Left renal pelvis (tissue), 4 donors: ENCODE measurements at places on chromosomes 11 and 22.

- no peak for DNase-seq
These were observed 6.3 kb upstream of the NDUFV1 start for GRCh38 chr11:67600324-67601029.

GRCh38 chr11:82895437-82896091 lies 4.7 kb downstream of the PRCP start:
- no peak for DNase-seq

- DNase-seq: no peak
These were observed 12.7 kb downstream of the CD6 start for GRCh38 chr11:60984149-60984548.

DNA sequence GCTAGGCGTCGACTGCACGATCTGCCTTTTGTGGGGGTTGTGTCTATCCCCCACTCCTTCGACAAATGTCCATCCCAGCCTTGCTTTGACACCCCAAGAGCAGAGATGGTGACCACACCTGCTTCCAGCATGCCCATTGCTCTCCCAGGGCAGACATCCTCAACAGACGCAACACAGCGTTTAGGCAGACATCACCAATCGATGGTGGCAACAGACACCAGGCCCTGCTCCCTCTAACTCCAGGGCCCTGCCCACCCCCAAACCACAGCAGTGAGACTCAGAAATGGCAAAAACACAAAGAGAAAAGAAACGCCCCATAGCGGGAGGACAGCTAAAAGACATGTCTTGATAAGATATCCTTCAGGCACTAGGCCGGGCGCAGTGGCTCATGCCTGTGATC lies 150.9 kb downstream of the CRYBB2 start:
- DNase-seq: no peak

- DNase-seq: no peak
These were observed 471 bp downstream of the RNF185 start for GRCh38 chr22:31160328-31160978.

DNA sequence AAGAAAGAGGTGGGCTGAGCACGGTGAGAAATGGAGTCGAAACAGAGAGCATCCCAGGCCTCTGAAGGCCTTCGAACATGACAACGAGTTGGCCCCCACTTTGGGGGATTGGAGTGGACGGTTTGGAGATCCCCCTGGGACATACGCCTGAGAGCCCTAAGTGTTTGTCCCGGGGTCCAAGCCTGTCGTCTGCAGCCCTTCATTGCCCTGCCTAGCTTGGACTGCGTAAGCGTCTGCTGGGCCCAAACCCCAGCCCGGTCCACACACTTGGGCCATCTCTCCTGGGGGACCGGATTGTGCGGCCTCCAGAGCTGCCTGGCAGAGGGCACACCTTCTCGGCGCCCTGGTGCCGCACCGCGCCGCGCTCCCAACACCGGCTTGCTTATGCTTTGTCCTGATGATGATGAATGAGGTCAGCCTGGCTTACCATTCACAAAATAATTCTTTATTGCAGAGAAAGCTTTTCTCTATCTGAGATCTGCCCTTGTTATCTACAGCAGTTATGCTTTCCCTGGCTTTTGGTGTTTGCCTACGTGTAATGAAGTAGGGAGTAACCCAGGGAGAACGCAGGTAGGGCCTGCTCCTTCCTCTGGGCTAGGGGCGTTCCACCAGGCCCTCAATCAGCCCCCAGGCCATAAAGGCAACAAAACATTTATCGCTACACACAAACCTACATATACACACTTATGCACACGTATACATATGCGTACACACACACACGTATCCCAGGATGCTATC lies 85.9 kb upstream of the PPARA start:
- DNase-seq: no peak

- no peak for DNase-seq
These were observed 78.0 kb downstream of the CNTN5 start for GRCh38 chr11:99098751-99099150.

GRCh38 chr11:206002-206384 lies 1.2 kb downstream of the BET1L start:
- no peak for DNase-seq

DNA sequence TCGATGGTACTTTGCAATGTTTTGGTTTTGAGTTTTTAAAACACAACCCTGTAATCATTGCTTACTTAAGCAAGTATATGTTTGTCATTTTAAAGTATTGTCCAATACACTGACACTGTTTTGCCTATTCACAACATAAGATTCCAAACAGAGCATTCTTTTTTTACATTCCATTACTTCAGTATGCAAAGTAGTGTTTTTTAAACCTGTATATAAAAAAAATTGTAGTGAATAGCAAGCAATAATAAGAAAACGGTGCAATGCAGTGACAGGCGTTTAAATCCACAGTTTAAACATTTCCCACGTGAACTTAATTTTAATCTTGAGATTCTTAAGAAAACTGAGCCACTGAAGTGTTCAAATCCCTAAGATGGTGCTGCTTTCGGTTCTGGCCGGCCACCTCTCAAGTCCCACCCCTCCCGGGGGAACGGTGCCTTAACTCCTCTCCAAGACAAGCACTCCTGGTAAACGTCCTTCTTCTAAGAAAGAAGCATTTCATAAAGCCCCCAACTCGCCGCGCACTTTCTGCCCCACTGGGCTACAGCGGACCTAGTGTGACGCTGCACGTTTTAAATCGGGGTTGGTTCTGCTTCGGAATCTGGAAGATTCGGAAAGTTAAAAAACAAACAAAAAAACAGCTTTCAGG lies 2.9 kb downstream of the PGR start:
- no peak for DNase-seq

DNA sequence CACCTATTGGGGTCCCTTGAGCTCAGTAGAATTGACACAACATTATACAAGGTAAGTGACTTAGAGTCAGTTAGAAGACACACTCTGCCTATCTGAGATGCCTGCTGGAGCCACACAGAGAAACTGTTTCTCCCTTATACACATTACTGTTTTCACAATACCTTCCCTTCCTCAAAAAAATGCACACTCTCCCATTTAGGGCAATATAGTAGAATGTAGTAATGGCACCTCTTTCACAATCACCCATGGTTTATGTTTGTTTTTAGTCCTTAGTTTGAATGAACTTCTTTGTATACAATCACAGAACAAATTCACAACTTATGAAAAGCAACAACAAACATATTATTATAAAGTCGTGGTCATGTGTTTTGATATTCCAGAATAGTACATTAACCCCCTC lies 14.3 kb downstream of the OR52H1 start:
- no peak for DNase-seq

- DNase-seq: no peak
These were observed 34.9 kb upstream of the CD82 start for GRCh38 chr11:44530413-44531115.

GRCh38 chr22:39703091-39703490 lies 132.5 kb downstream of the CACNA1I start:
- DNase-seq: no peak

DNA sequence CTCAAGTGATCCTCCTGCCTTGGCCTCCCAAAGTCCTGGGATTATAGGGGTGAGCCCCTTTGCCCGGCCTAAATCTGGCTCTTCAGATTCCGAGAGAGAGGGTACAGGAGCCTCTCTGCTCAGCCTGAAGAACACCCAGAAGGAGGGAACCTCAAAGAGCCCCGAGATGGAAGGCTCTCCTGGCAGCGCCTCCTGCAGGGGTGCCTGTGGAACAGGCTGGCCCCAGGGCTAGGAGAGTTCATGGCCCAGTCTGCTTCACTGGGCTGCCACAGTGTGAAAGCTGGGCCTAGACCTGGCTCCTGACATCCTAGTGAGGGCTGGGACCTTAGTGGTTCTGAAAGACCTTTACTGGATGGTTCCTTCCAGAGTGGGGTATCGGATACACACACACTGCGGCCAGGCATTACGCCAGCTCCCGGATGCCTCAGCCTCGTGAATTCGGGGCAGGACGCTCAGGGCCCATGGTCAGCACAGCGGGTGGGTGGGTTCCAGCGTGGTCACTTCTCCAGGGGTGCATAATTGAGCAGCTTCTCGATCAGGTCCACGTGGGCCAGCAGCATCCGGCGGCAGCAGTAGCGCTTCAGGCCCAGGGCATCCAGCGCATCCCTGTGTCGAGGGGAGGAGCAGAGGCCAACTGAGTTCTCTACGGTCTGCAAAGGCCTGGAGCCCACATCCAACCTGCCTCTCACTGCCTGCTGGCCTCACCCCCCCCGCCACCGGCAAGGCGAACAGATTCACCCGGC lies 2.3 kb downstream of the POLR2L start:
- no peak for DNase-seq

DNA sequence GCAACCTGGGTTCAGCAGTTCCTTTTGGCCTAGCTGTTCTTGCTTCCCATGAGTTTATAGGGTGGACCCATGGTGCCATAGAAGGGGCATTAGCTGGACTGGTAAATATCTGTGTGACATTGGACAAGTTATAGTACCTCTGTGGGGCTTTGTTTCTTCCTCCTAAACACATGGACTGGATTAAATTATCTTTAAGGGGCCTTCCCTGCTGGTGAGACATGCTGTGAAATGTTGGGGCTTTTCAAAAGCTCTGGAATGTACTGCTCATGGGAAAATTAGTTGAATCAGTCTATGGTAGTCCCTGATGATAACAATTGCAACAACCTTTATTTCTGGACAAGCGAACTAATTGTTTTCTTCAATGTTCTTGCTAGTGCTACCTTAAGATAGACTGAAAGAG lies 276.2 kb downstream of the BLID start:
- no peak for DNase-seq

DNA sequence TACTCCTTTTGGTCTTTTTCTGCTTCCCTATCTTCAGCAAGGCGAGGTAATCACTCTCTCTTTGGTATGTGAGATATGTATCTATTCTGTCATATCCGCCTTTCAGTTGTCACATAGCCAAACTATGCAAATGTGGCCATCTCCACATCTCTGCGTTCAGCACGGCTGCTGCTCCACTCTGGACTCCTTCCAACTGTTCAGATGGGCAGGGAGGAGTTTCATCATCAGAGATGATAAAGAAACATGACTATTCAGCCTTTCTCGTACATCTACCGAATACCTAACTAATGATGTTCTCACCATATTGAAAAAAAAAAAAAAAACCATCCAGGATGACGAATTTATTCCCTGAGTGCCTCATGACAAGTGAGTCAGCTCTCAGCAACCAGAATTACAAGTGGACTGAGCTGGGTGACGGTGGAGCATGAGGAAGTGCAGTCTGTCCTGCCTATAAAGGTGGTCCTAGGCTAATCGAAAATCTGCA lies 899.6 kb downstream of the OPCML start:
- no peak for DNase-seq

DNA sequence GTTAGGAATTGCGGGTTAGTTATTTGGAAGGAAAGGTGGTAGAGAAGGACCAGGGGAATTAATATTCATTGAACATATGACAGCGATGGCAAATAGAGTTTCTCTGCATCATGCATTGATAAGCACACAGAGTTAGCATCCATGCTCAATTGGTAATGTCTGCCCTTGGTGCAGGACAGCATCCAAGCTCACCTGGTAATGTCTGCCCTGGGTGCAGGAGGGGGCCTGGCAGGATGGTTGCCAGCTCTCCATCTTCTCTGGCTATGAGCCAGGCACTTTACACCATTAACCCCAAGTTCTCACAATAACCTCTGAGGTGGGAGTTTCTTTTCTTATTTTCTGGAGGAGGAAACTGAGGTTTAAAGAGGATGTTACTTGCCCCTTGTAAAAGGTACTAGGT lies 50.4 kb upstream of the RBFOX2 start:
- DNase-seq: no peak

DNA sequence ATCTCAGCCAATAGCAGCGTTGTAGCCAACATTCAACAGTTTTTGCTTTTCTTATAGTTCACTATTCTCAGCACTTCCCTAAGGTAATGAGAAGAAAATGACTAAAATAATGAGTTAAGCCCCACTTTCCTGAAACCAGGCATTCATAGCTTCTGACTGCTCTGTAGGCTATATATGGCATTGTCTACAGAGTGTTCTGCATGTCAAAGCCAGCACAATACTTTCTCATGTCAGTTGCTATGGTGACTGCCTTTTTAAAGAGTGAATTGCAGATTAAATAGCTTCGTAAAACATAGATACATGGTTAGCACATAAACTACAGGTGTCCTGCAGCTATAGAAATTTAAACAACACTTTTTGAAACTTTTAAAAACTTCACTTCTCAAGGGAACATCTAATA lies 1256.1 kb upstream of the CNTN5 start:
- no peak for DNase-seq

- no peak for DNase-seq
These were observed 808 bp upstream of the MSANTD2 start for GRCh38 chr11:124801014-124801413.

GRCh38 chr11:107592813-107593212 lies 1.9 kb downstream of the ELMOD1 start:
- DNase-seq: no peak

DNA sequence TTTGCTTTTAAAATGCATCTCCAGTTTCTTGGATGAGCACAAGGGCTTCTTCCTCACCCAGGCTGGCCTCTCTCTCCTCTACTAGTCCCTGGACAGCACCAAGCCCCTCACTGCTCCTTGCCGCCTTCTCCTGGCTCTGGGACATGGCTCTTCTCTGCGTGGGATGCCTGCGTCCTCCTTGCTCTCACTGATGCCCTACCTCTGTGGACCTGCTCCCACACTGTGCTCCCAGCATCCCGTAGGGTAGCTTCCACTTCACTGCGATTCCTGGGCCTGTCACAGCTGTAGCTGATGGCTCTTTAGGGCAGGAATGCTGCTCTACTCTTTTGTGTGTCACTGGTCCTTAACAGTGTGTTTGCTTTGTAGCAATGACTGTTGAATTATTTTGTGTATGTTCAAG lies 136.3 kb downstream of the SNX19 start:
- DNase-seq: no peak

DNA sequence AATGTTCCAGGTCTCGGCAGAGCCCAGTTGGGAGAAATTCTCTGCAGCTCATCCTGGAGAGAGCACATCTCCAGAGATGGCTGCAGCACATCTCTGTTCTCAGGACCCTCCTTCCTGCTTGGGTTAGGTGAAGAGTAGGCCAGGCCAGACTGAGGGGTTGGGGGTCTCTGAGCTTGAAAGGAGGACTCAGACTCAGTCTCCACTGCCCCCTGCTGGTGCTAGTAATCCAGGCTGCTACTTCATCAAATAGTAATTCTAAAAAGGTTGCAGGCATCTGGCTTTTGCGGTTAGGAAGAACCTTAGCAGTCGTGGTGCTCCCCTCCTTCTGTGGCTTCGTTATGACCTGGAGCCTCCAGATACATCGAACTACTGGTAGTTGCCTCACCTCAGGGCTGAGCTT lies 9.7 kb downstream of the TUB start:
- DNase-seq: no peak

GRCh38 chr11:71356904-71357303 lies 91.3 kb downstream of the DHCR7 start:
- DNase-seq: no peak
